Ovary (tissue), 10 donors: ENCODE measurements at places on chromosomes 16 and 17.

- DNase-seq, result no peak
These were observed 109.7 kb downstream of the VAT1L start for GRCh38 chr16:77897831-77898605.

GRCh38 chr16:73125850-73126524 is 78.1 kb upstream of the ZFHX3 start:
- no peak for DNase-seq

DNA sequence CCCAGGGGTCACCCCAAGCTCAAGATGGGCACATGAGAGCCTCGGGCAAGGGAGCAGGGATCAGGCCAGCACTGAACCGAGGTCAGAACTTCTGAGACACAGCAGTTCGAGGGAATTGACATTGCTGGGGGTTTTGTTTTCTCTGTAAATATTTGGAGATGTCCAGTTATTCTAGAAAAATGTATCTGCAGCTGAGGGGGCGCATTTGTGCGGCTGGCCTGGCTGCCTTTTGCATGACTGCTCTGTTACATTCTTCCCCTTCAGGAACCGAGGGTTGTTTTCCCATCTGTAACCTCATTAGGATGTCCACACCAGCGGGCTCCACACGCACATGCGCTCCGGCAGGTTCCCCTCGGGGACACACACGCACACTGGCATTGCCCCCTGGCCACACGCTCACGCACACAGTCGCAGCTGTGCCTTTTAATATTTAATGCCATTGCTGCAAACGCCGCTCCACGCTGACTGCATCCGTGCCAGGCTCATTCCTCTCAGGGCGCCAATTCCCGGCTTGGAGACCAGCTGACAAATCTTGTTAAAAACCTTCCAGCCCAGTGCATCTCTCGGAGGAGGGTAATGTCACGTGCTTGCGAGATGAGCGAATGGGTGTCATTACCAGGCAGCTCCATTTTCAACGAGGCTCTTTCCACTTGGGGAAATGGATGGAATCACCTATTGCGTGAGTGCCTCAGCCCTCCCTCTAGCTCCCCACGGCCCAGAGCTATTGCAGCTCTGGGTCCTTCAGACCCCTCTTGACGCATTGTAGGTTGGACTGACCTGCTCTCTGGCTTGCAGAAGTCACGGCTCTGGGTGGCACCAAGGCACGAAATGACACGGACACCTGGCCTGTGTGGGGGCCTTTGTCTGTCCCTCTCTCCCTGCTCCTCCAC is 13.1 kb downstream of the CCR7 start:
- peak; percentile 65 for DNase-seq

GRCh38 chr17:67602974-67603373 is 114.8 kb upstream of the NOL11 start:
- DNase-seq, result no peak

GRCh38 chr16:5478036-5478435 is 380.4 kb upstream of the EEF2KMT start:
- DNase-seq, result no peak

GRCh38 chr16:55350984-55351383 is 27.0 kb downstream of the IRX6 start:
- no peak for DNase-seq

DNA sequence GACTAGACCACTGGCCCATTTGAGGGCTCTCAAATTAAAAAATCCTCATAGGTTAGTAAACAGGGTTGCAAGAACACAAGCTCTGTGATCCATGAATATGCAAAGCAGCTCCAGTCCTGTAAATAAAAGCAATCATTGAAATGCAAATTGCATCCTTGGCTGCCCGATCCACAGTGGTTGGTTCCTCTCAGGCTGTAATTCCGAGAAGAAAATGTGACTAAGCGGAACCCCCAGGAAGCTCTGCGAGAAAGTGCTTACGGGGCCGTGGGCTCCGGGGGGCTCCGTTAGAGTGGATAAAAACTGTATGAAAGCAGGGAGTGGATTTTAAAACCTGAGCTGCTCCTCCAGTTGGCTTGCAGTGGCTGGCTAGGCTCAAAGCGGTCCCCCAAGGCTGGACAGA is 2.5 kb downstream of the GPRC5B start:
- no peak for DNase-seq

DNA sequence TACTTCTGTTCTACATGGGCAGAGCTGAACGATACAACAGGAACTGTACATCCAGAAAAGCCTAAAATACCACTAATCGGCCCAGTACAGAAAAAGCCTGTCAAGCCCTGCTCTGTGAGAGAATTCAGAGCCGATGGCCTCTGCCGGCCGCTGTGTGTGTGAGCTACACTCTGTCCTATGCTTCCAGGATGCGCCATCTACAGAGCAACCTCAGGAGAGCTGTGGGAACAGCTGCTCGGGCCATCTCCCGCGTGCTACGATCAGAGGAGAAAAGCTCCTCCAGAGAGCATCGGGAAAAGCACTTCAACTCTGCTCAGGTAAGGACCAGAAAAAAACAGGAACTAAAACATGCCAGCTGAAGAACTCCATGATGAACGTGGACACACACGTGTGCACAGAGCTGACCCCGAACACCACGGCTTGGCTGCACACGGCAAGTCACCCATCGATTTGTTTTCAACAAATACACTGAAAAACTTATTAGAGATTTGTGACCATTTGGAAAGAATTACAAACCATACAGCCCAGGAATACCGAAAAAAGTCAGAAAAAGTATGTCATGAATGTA is 115.9 kb downstream of the ANKRD11 start:
- no peak for DNase-seq

- no peak for DNase-seq
These were observed 46.7 kb upstream of the JPH3 start for GRCh38 chr16:87555647-87556046.

GRCh38 chr17:51120357-51120738 is 320 bp downstream of the SPAG9 start:
- no peak for DNase-seq

DNA sequence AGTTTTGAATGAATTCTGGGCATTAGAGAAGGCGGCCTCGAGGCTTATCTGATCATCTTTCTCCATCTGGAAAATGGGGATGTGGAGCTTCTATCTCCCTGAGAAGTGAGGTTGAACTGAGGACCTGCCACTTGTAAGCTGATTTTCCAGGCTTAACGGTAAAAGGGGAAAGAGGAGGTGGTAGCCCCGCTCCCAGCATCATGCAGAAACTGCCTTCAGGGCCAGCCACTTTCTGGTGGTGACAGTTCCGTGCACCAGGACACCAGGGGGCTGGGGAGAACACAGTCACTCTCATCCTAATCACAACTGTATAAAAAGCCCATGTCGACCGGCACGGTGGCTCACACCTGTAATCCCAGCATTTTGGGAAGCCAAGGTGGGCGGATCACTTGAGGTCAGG is 20.9 kb upstream of the CPSF4L start:
- DNase-seq, result no peak

- no peak for DNase-seq
These were observed 5.8 kb downstream of the TMEM97 start for GRCh38 chr17:28324781-28325180.

DNA sequence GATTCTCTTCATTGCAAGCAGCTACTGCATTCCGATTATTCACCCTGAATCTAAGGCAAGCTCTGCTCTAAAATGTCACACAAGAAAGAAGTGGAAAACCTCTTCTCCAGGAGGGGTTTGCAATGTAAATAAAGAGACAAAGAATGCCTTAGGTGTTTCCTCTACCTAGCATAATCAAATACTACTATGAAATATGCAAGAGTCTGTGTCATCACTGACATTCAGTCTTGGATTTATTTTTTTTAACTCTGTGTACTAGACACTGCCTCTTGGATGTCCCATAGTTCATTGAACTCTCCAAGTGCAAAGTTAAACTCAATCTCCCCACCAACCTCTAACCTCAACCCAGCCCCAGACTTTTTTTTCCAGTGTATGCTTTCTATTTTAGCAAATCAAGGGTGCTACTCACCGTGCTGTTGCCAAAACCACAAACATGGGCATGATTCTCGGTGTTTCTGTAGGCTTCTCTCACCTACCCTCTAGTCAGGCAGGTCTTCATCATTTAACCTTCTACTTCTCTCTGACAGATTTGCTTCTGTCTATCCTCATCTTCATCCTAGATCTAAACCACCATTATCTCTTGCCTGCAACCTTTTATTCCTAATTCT is 329.1 kb downstream of the CDH13 start:
- DNase-seq, result no peak

DNA sequence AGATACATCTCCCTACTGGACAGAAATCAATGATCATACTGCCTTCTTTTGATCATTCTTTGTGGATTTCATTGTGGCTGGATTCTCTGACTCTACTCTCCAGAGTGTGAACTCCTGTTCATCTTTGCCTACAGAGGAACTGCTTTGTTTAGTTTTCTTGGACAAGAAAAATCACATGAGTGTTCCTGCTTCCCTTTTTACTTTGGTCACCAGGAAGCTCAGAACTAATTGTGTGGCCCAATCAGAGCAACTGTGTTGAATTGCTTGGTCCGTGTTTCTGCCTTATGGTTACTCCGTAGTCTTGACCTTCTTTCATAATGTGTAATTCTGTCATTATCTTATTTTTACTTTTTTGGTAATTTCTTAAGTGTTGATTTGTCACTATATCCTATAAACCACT is 97.0 kb downstream of the MAF start:
- no peak for DNase-seq

- peak; percentile 89 for DNase-seq
These were observed 5.2 kb downstream of the PECAM1 start for GRCh38 chr17:64385187-64386083.

- DNase-seq, result peak; percentile 56
These were observed 7.5 kb upstream of the C16orf95 start for GRCh38 chr16:87324411-87325275.

- no peak for DNase-seq
These were observed 5.4 kb upstream of the KLHL11 start for GRCh38 chr17:41870627-41871026.

- DNase-seq, result no peak
These were observed 347.2 kb downstream of the SOX9 start for GRCh38 chr17:72467841-72468653.

- no peak for DNase-seq
These were observed 9.5 kb downstream of the IRF8 start for GRCh38 chr16:85908444-85908843.

- peak; percentile 20 for DNase-seq
These were observed 226.0 kb upstream of the GSE1 start for GRCh38 chr16:85387171-85387507.
